ENCODE measurements at places on chromosomes 1 and 21.

DNA sequence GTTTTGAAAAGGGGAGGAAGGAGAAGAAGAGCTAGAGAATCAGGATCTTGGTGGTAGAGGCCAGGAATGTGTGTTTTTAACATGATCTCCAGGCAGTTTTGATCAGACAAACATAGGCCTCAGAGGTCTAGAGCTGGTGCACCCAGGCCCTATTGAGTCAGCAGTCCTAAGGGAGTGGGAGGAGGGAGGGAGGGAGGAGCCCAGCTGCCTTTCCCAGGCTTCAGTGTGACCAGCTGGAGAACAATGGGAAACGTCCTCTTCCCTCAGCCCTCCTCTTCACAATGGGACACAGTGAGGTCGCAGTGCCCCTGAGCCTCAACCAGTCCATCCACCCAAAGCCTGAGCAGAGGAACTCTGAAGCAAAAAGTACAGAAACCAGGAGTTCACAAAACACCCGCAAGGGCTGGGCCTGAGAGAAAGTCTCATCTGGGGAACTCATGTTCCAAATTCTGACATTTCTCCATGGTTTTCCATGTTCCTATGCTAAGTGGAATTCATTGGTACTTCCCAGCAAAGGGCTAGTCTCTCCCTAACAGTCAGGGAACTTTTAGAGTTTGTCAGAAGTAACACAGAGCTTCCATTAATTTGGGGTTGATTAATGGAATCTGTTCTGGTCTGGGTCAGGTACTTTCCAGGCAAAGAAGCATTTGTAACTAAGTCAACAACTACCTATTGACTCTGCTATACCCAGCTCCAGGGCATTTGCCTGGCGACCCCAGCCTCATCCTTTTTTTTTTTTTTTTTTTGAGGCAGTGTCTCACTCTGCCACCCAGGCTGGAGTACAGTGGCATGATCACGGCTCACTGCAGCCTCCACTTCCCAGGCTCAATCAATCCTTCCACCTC lies 37.5 kb downstream of the ELAPOR1 start:
- no peak for DNase-seq

- no peak for DNase-seq
Measured at GRCh38 chr1:44303532-44303931, 51.5 kb downstream of the ERI3 start.

GRCh38 chr21:38323721-38324531 lies 67.1 kb downstream of the KCNJ15 start:
- no peak for DNase-seq

DNA sequence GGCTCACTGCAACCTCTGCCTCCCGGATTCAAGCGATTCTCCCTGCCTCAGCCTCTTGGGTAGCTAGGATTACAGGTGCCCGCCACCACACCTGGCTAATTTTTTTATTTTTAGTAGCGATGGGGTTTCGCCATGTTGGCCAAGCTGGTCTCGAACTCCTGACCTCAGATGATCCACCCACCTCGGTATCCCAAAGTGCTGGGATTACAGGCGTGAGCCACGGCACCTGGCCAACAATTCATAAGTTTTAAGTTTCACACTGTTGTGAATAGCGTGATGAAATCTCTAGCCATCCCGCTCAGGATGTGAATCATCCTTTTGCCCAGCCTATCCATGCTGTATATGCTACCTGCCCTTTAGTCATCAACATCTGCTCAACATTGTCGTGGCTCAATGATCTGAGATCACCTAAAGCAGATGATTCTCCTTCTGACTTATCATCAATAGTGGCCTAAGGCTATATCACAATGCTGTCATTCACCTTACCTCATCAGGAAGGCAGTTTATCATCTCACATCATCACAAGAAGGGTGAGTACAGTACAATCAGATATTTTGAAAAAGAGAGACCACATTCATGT lies 2.6 kb downstream of the PFDN2 start:
- no peak for DNase-seq

GRCh38 chr1:160346958-160347357 lies 3.8 kb downstream of the NCSTN start:
- no peak for DNase-seq

DNA sequence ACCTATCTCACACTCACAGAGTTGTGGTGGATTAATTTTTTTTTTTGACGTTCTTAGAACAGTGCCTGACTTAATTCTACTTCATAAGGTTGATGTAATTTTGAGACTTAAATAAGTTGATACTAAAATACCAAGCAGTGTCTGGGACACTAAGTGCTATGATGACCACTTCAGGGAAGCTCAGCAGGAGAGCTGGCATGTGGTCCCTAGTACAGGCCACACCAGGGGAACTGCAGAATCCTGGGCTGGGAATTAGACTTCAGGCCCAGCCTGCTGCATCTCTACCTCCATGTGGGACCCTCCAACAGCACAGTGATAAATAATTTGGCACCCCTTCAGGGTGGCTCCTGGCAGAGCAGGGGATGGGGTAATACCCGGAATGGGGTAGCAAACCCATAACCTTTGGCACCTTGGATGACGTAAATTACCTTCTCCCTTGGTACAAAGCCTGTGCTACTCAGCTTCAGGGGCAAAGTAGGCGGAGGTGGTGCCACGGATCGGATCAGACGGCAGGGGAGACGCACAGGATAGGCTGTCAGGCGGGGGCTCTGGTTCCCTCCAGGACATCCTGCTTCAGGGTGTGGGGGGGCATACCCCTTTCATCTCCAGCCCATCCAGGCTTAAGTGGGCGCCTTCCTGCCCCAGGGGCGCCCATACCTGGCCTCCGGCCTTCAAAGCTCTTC lies 4.8 kb downstream of the MFSD2A start:
- no peak for DNase-seq

DNA sequence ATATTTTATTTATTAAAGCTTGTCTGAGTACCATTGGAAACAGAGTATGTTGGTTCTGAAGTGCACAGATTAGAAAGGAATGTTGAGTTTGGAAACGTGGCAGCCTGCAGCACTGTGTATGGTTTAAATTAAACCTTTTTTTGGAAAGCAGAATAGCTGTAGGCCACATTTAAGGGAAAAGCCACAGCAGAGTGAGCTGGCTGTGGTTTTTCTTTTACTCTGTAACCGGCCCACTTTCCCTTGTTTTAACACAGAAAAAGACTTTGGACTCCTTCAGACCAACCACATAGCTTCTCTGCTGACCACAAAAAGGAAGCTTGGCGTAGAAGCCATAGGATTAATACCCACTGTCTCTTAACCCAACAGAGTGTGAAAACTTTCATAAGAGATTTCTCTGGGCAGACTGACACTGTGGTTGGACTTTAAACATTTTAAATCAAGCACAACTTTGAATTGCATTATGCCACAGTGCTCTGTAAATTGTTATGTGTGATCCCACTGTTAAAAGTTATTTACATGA lies 75.2 kb downstream of the NFIA start:
- DNase-seq, result no peak

GRCh38 chr1:6459850-6460265 lies 6.1 kb downstream of the TNFRSF25 start:
- no peak for DNase-seq

DNA sequence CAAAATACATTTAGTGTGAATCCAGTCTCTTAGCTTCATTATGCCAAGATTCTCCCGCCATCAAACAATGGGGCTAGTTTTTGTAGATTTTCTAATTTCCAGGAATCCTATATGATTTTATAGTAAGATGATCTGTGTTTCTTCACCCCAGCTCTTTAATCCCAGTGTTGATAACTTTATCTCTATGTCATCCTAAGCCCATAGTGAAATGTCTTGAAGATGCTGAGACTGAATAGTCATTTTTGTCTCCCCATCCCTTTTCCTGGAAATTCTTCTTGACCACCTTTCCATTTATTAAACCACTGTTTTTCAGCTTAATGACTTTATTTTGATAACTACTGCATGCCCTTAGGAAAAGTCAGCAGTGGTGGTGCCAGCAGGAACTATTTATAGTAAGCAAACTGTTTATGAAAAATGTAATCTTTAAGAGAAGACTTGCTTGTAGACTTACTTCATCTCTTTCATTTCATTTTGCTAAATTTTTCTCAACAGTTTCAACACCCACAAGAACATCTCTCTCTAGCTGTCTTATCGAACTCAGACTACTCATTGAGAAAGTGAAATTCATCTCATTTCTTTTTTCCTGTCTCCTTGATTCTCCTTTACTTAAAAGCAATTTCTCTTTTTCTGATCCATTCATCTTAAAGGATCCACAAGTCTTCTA lies 116.6 kb downstream of the NTMT2 start:
- DNase-seq, result no peak

- no peak for DNase-seq
Measured at GRCh38 chr1:43949678-43950077, 2.9 kb downstream of the IPO13 start.

DNA sequence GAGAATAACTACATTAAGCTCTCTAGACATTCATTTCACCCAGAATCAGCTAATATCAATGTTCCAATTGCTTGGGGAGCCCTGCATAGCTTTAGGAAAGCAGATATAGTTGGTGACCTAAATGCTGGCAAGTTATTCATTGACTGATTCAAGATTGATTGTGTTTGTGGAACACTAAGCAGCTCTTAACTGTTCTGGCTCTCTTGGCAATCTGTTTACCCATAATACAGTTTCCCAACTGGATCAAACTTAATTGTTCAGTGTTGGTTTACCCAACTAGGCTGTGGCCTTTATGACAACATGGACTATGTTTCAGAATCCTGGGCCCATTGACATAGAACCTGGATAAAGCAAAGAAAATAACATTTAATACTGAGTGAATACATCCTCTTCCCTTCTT lies 83.7 kb downstream of the NRDC start:
- no peak for DNase-seq

- no peak for DNase-seq
Measured at GRCh38 chr1:213103377-213104306, 52.6 kb downstream of the RPS6KC1 start.

DNA sequence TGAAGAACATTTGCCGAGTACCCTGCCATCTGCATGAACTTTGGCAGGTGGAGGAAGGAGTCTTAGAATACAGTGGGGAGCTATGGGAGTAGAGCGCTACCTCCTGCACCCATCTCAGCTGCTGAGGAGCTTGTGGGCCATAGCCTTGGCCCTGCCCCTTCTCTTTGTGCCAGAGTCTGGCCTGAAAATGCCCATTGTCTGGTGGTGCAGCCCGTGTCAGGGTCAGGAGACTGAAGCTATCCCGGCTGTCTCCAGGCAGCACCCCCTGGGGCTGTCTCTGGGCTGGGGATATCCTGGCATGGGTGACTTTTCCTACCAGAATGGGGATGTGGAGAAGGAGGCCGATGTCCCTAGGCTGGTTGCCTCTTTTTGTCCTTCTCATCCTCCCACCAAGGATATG lies 7.3 kb downstream of the IPO13 start:
- DNase-seq, result no peak

DNA sequence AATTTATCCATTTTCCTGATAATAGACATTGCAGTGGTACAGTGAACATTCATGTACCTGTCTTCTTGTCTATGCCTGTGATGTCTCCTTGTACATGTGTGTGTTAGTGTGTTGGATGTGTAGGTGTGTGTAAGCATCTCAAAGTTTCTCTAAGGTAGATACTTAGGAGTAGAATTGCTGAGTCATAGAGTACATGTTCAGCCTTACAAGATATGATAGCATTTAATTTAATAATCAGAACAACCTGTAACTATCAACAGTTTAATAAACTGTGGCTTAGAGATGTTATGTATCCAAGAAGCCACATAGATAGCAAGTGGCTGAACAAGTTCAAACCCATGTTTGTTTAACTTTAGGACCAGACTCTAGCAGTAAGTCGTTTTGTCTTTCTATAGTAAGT lies 35.6 kb downstream of the EPB41 start:
- no peak for DNase-seq

- no peak for DNase-seq
Measured at GRCh38 chr1:218642033-218642948, 297.2 kb downstream of the TGFB2 start.

GRCh38 chr1:15958793-15959192 lies 17.1 kb downstream of the ZBTB17 start:
- no peak for DNase-seq

GRCh38 chr1:45328680-45329079 lies 2.0 kb downstream of the HPDL start:
- DNase-seq, result no peak

- DNase-seq, result no peak
Measured at GRCh38 chr1:157442065-157442464, 110.2 kb downstream of the FCRL5 start.

DNA sequence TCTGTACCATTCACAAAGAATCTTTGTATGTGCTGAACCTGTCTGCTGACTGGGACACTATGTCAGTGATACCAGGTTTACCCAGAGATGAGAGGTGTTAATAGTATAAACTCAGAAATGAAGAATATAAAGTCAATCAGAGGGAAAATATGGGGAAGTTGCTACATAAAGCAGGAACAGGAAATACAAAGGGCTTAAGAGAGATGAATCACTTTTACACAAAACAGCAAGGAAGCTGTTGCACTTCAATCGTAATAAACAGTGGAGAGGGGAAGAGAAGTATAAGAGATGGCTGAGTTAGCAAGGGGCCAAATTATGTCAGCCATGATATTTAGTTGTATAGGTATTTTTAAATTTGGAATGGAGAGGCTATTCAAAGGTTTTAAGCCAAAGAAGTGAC lies 890.2 kb upstream of the NCAM2 start:
- DNase-seq, result no peak

GRCh38 chr1:245261786-245262185 lies 107.0 kb downstream of the KIF26B start:
- no peak for DNase-seq

GRCh38 chr1:17236779-17237560 lies 11.9 kb upstream of the PADI3 start:
- DNase-seq, result peak; percentile 81

DNA sequence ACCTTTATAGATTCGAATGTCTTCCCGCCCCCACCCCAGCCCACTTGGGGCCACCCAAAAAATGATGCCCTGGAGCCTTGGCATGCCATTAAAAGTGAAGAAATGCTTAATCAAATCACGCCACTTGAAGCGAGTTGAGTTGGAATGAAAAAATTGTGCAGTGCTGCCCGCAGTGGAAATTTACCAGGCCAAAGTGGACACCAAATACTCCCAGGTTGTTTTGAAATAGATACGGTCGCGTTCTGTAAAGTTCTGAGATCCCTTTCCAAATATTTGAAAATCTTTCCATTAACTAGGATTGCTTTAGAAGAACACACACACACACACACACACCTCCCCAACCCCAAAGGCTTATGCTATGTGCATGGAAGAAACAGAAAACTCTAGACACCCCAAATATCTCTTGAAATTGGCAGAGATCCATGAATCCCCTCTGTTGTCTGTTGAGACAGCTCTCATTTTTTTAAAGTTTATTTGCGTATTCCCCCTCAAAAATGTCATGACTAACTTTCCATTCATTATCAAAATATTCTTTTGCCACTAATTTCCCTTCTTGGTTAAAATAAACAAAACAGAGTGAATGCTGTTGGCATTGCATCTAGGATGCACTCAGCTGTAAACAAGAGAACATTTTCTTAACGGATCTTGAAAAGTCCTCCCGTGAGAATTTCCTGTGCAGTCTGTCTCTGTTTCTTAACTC lies 142.3 kb upstream of the KCNE2 start:
- no peak for DNase-seq

- no peak for DNase-seq
Measured at GRCh38 chr1:78622548-78622947, 2.3 kb downstream of the IFI44L start.

DNA sequence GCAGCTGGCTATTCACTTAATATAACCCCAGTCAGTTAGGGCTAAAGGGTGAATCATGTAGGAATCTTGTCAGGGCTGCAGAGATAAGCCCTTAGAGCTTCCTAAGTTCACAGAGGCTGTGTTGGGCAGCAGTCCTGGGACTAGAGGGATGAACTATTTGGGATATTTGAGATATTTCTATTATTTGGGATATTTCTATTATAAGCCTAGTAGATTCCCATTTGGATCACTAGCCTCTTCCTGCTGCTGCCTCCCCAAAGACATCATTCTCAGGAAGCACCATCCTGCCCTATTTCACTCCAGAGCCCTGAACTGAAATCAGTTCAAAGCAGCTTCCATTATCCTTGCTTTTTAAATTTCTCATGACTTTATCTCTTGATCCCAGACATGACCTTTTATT lies 501.3 kb downstream of the NUF2 start:
- DNase-seq, result no peak
